ENCODE measurements at places on chromosomes 4 and X.

DNA sequence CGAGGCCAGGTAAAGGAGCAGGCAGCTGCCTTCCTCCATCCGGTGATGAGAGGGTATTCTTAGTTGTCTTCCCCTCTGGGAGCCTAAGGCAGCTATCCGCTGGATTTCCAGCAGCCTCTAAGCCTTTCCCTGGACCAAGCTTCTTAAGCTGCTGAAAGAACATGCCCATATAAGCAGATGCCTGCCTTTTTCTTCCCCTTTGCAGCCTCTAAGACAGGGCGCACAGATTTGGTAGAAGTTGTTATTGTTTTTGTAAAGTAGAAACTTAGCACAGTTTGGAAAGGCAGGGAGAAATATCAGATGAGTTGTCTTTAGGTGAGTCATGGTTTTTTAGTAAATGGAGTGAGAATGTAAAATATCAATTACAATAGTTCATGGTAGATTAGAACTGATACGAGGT lies 210.8 kb downstream of the ARHGAP10 start:
- no peak for DNase-seq

DNA sequence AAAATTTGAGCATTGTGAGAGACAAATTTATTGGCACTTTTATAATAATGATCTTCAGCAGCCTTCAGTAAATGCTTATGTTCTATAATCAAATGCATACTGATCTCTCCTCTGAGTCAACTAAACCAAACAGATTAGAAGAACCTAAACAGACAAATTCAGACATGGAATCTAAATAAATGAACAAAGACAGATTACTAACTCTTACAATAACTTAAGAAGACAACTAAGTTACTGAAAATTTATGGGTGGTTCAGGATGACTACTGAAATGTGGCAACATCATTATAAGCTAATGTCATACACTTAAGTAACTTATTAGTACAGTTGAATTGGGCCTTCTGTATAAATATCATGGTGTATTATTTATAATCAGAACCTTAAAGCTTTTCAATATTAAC lies 127.3 kb downstream of the NEK1 start:
- no peak for DNase-seq

DNA sequence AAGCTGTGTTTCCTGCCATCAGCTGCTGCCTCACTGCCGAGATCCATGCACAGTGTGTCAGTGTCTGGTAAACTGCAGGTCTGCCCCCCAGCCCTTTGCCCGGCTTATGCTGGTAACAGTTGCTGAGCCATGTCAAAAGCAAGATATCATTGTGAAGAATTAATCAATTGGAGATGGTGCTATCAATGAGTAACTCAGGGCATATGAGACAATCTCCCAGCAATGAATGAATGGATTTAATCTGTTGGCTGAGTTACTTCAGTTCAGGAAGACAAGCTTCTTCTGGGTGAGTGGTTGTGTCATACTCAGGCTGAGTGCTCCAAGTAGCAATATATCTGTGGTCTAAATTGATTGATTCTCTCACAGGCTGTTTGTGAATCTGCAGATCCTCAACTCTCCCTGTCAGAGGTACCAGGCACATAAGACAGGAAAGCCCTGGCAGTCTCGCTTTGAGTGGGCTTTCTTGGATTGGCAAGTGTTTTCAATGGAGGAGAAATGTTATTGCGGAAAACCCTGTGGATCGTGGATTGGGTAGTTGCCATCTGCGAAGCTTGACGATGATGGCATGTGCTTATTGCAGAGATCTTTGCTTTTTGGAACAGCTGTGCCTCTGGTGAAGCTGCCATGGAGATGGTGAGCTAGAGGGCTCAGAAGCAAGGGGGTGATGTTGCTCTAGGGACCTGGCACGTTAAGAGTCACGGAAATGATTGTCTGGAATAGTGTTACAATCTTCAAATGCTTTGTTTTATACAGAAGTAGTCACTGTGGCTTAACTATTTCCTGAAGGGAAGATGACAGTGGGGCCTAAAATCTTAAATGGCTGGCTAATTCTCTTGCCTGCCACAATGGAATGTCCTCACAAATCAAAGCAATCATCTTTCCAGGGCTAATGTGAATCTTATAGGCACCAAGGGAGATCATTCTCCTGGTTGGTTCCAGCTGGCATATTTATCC lies 147.6 kb upstream of the TBC1D9 start:
- DNase-seq = no peak

- no peak for DNase-seq
Measured at GRCh38 chr4:55337944-55338343, 8.1 kb upstream of the SRD5A3 start.

DNA sequence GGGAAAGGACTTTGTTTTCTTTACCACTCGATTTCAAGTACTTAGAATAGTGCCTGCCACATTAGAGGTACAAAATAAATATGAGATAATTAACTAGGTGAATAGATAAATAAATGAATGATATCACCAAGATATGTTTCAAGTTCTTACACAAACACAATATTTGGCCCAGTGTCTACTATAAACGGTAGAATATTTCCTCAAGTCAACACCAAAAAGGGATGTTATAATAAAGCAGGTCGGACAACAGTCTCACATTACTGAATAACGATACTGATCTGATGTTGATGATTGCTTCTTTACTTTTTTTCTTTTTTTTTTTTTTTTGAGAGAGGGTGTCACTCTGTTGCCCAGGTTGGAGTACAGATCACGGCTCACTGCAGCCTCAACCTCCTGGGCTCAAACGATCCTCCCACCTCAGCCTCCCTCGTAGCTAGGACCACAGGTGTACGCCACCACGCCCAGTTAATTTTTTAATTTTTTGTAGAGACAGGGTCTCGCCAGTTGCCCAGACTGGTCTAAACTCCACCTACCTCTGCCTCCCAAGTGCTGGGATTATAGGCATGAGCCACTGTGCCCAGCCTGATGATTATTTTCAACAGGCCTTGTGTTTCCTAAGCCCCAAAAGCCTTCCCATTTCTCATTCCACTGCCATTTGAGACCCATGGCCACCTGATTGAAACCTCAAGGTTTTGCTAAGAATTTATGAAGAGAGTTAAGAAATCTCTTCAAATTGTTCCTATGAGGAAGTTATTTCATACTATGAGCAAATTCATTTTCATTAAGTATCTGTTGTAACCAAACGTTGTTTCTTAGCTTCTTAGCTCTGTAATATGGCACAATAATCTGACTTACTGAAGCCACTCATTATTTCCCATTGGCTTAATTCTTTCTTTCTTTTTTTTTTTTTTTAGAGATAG lies 2.3 kb downstream of the MANBA start:
- no peak for DNase-seq

DNA sequence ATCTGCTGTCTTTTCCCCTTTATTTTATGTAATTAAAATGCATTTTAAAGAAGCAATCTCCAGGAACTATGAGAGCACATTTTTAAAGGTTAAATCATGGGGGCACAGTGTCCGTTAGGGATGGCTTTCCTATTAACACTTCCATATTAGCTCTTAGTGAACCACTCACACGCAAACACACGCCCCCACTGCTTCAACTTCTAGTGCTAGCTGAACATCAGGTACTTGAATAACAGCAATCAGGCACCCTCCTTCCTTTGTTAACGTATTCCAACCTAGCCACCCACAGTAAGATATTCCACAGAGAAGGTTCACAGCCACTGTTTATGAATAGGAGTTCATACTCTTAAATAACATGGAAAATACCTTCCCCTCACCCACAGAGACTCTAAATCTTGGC lies 9.3 kb downstream of the TMEM255A start:
- no peak for DNase-seq

DNA sequence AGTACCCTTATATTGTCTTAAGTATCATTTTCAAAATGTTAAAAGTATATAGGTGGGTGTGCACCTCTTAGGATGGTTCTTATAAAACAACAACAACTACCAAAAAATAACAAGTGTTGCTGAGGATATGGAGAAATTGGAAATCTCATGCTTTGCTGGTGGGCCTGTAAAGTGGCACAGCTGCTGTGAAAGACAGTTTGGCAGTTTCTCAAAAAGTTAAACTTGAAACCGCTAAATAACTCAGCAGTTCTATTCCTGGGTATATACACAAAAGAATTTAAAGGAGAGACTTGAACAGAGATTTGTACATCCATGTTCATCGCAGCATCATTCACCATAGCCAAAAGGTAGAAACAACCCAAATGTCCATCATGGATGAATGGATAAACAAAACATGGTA lies 65.5 kb downstream of the HAND2 start:
- DNase-seq = no peak

DNA sequence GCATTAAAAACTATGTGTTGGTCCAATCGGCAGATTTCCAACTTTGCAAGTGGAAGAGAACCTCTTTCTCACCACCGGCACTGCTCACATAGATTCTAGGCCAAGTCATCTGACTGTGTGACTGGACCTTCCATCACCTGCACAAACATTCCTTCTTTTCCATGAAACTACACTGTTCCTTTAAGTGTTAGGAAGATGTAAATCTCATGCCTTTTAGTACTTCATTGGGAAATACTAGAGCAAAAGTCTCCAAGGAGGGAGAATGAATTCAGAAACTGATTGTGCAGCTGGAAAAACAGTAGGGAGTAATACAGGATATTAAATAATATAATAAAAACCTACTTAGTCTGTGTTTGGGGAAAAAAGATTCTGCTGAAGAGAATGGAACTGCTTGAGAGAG lies 238.2 kb downstream of the GPC3 start:
- DNase-seq = no peak

GRCh38 chr4:114025176-114025777 lies 45.8 kb upstream of the ARSJ start:
- no peak for DNase-seq

- no peak for DNase-seq
Measured at GRCh38 chr4:168995537-168996295, 14.3 kb downstream of the CBR4 start.

GRCh38 chrX:68284281-68284904 lies 148.9 kb downstream of the OPHN1 start:
- DNase-seq = no peak

DNA sequence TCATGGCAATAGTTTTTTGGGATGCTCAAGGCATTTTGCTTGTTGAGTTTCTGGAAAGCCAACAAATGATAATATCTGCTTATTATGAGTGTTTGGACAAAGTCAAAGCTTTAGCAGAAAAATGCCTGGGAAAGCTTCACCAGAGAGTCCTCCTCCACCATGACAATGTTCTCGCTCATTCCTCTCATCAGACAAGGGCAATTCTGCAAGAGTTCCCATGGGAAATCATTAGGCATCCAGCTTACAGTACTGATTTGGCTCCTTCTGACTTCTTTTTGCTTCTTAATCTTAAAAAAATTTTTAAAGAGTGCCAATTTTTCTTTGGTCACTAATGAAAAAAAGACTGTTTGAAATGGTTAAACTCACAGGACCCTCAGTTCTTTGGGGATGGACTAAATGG lies 136.3 kb downstream of the UBE2K start:
- no peak for DNase-seq

GRCh38 chrX:103754401-103754800 lies 22.2 kb upstream of the PLP1 start:
- DNase-seq = no peak

GRCh38 chr4:156547439-156547838 lies 424.2 kb downstream of the PDGFC start:
- DNase-seq = no peak

- DNase-seq = no peak
Measured at GRCh38 chrX:80576806-80577533, 156.7 kb downstream of the TENT5D start.

DNA sequence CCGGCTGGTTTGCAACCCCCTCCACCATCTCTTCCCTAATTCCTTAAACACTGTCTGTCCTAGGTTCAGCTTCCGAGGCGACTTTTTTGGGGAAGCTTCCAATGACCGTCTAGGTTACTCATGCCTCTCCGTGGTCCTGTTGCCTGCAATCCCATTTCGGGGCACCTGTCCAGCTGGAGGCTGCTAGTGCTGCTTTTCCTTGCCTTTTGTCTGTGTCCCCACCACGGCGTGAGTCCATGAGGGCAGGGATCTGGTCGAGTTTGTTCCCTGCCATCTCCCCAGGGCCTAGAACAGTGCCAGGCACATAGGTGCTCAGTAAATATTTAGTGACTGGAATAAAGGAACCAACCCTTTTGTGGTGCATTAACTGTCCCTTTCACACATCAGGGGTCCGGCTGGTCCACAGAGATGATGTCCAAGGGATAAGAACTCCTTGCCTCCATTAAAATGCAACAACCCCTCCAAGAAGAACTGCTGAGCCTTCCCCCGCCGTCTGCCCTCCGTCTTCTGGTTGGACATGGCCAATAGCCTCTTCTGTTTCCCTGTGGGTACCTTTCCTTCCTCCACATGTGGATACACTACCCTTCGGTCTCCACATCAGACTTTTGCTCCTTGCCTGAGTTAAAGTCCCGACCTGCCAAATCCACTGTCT lies 5.7 kb upstream of the SORCS2 start:
- DNase-seq = no peak

DNA sequence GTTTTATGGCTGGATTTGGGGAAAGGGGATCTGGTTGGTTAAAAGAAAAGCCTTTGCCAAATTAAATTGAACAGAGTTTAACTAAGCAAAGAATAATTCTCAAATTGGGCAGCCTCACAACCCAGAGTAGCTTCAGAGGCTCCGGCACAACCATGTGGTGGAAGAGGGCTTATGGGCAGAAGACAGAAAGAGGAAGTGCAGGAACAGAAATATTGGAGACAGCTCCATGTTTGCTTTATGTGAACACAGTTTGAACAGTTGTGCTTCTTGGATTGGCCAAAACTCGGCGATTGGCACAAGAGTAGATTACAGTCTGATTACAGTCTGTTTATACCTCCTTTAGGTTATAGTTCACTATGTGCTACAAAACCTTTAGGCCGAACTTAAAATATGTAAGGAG lies 562.7 kb downstream of the TRIML1 start:
- no peak for DNase-seq

DNA sequence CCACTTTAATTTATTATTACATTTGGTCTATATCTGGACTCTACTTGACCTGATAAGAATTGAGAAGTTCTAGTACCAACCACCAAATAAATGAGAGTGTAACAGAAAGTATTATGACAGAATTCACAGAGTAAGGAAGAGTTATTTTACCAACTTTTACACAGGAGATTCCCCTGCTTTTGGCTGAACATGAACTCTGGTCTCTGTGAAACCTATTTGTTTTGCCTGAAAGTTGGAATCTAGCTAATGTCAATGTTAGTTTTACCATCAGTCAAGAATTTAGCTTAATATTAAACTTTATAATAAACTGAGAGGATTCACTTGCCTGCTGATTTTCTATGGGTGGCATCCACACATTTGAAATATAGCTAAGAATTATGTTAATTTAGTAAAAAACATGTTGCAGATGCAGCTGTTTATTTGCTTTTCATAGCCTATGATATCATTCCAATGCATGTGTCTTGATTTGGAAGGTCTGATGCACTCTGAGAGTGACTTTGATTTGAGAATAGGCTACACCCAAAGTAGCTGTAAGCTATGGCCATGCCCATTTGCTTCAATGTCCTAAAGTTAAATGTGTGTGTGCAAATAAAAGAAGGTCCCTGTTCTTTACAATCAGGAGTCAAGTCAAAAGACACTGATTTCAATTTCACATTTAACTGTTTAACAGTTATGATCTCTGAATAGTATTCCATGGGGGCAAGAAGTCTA lies 150.9 kb upstream of the RASGEF1B start:
- no peak for DNase-seq

DNA sequence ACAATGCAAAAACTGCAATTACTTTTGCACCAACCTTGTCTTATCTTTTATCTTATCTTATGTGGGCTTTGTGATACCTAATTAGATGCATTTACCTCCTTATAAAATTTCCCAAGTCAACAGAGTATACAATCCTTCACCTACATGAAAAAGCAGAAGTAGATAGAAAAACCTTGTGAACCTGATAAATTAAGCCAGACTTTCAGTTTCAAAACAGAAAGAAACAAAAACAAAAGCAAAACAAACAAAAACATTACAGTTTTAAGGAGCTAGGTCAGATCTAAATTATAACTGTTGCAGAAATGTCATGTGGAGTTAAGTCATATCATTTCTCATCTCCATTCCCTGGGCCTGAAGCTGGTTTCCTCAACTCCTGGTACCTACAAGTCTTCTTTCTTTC lies 24.9 kb upstream of the CXXC4 start:
- DNase-seq = no peak

Data from activated T-helper 1 cell treated with Interleukin-2 at 50 U/mL for 16 hours (primary cell).